ENCODE measurements at places on chromosomes 5 and 9. TPM values are rescaled to one million over a fixed set of nuclear protein-coding genes. Genes with fewer than 3 reads are reported as not detected.

IGIP gene
- 13.2 TPM for polyA plus RNA-seq

ACTBL2 gene
- not detected for polyA plus RNA-seq

- H3K27ac ChIP-seq: no peak overlapping the region
- no peaks in the 10 kb centered on the region for H3K36me3 ChIP-seq
- DNase-seq: no peak
Observed at GRCh38 chr5:79962575-79963222, 28.4 kb downstream of the MTX3 start.

GRCh38 chr5:113264046-113264445 is 170.7 kb downstream of the TSSK1B start:
- H3K4me3 ChIP-seq: no peak overlapping the region
- peak; percentile 43 for DNase-seq
- no peaks in the 10 kb centered on the region for H3K36me3 ChIP-seq
- peaks cover 2% of the 10 kb centered on the region for H3K4me1 ChIP-seq
- H3K27ac ChIP-seq: no peak overlapping the region

GRCh38 chr5:154830596-154830995 is 19.8 kb downstream of the FAXDC2 start:
- H3K27me3 ChIP-seq: no peaks in the 10 kb centered on the region
- DNase-seq: no peak
- H3K4me3 ChIP-seq: no peak overlapping the region

EIF4E1B gene
- polyA plus RNA-seq: not detected

DNA sequence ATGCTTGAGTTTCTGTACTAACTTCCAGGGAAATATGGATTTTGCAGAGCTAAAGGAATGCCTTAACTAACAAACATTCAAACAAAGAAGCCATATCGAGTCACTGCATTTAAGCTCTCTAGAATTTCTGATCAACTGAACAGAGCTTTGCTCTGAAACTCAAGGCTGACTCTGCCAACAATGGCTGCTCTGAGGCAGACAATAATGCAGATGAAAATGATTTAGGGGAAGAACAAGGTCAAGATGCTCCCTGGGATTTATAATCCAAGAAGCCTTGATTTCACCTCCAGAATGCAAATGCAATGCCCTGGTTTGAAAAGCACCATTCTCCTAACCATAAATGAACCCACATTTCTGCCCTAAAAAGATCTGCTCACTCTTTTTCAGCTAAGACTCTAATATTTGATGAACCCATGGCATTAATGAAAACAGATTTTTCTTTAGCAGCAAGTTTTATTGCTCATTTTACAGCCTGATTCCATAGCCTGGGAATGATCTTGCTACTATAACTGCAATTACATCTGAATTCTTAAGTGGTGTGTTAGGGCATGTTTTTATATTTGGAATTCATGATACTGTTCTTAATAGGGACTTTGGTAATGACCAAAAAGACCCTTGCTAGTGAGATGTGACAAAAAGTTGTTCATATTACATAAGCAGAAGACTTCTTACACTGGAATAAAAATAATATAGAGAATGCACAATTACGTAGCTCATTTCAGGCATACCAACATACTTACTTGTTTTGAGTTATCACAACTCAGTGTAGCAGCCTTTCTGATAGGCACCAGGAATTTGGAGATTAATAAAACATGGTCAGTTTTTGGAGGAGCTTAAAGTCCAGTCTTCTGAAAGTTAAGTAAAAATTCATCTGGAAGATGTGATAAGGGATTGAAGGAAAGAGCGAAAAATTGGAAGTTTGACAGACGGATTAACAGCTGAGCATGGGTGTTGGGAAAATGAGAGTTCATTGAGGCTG is 169.4 kb downstream of the TRPM3 start:
- H3K36me3 ChIP-seq: no peaks in the 10 kb centered on the region
- H3K27ac ChIP-seq: no peak overlapping the region
- no peak for DNase-seq
- H3K4me3 ChIP-seq: no peak overlapping the region
- H3K27me3 ChIP-seq: no peaks in the 10 kb centered on the region

GRCh38 chr9:90830977-90831376 is 29.4 kb downstream of the SYK start:
- peaks cover 5% of the 10 kb centered on the region for H3K4me1 ChIP-seq
- no peak overlapping the region for H3K27ac ChIP-seq
- peak; percentile 77 for DNase-seq

DNA sequence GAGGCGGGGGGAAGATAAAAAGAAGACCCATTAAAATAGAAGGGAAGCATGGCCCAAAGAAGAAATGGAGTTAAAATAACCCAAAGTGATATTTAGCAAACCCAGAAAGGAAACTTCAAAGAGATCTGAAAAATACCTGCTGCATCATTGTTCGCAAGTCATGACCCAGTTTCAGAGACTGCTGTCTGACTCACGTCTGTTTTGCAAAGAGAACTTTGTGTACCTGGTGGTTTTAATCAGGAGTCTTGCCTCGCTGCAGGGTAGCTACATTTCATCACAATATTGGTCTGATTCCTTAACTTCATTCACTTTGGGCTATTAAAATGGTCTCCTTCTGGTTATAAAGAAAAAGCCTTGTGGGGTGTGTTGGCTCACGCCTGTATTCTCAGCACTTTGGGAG is 461.1 kb upstream of the DAP start:
- H3K36me3 ChIP-seq: no peaks in the 10 kb centered on the region
- no peak for DNase-seq
- no peaks in the 10 kb centered on the region for H3K4me1 ChIP-seq
- H3K27ac ChIP-seq: no peak overlapping the region
- H3K4me3 ChIP-seq: no peak overlapping the region
- H3K27me3 ChIP-seq: no peaks in the 10 kb centered on the region

STK32A gene
- 7.8 TPM for polyA plus RNA-seq

PCDHGA5 gene
- polyA plus RNA-seq: not detected

GRCh38 chr5:173202266-173202875 is 32.6 kb downstream of the NKX2-5 start:
- no peaks in the 10 kb centered on the region for H3K27me3 ChIP-seq
- H3K4me1 ChIP-seq: no peaks in the 10 kb centered on the region
- no peaks in the 10 kb centered on the region for H3K36me3 ChIP-seq
- DNase-seq: no peak
- H3K27ac ChIP-seq: no peak overlapping the region

GRCh38 chr9:116550696-116551436 is 136.2 kb upstream of the TRIM32 start:
- no peaks in the 10 kb centered on the region for H3K36me3 ChIP-seq
- no peak overlapping the region for H3K4me3 ChIP-seq
- H3K27me3 ChIP-seq: no peaks in the 10 kb centered on the region
- H3K4me1 ChIP-seq: no peaks in the 10 kb centered on the region
- DNase-seq: no peak

DNA sequence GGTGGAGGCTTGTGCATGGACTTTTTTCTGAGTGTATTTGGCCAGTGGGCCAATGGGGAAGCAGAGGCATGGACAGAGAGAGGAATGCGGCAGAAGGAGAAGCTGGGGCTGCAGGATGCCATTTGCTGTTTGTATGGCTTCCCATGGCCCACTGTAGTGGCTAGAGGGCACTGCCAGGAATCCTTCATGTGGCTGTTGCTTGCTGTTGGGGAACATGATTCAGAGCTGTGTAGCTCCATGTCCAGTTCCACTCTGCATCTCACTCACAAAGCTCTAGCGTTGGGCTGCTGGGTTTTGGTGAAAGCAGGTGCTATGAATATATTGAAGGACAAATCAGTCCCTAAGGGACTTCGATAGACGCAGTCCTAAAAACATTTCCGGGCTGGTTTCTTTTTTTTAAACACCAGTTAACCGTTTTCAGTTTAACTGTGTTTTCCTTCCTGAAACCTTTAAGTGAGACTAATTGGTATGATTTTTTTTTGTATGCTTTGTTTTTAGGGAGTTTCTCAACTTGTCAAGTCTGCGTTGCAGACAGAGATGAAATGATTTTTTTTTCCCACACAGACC is 51.3 kb downstream of the SLC22A5 start:
- no peaks in the 10 kb centered on the region for H3K4me1 ChIP-seq
- no peaks in the 10 kb centered on the region for H3K27me3 ChIP-seq
- no peak overlapping the region for H3K4me3 ChIP-seq
- H3K36me3 ChIP-seq: no peaks in the 10 kb centered on the region

NFIB gene
- 15.6 TPM for polyA plus RNA-seq

SOHLH1 gene
- polyA plus RNA-seq: not detected

DNA sequence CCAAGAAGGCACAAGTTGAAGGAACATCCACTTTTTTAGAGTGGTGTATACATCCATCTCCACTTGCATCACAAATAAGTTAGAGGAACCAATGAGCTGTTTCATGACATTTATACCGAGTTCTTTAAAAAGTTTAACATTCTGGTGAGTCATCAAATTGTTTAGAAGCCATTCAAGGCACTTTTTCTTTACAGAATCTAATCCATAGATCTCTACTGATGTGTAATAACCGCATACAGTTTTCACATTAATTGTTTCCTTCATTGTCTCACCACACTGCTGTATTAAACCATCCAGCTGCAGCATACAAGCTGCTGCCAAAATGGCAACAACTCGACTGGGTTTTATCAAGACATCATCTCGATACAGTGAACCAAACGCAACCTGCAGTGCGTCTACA is 744 bp downstream of the GMCL2 start:
- no peak for DNase-seq
- no peaks in the 10 kb centered on the region for H3K36me3 ChIP-seq
- H3K4me3 ChIP-seq: no peak overlapping the region
- no peaks in the 10 kb centered on the region for H3K4me1 ChIP-seq
- no peak overlapping the region for H3K27ac ChIP-seq
- H3K27me3 ChIP-seq: no peaks in the 10 kb centered on the region

- no peaks in the 10 kb centered on the region for H3K36me3 ChIP-seq
- peaks cover 7% of the 10 kb centered on the region for H3K27me3 ChIP-seq
- no peak for DNase-seq
- no peak overlapping the region for H3K4me3 ChIP-seq
Observed at GRCh38 chr9:126510564-126510963, 103.2 kb upstream of the LMX1B start.

DNA sequence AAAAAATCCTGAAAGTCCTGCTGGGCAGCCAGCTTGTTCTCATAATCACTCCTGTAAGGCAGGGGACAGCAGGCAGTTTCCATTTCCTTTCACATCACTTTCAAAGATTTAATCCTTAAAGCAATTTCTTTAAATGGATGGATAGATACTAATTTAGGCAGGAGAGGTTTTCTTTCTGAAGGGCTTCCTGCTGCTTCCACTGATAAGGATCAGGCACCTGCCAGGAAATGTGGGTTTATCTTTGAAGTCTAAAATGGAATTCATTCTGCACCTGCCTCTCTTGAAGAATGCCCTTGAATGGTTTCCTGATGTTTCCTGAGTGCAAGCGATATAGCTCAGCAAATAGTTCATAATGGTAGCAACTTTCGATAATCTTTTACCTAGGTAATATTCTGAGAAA is 64.5 kb downstream of the STARD4 start:
- no peaks in the 10 kb centered on the region for H3K27me3 ChIP-seq
- no peaks in the 10 kb centered on the region for H3K36me3 ChIP-seq
- no peak overlapping the region for H3K27ac ChIP-seq

All from kidney (tissue), 22 donors.